ENCODE measurements at places on chromosomes 3 and 15.

DNA sequence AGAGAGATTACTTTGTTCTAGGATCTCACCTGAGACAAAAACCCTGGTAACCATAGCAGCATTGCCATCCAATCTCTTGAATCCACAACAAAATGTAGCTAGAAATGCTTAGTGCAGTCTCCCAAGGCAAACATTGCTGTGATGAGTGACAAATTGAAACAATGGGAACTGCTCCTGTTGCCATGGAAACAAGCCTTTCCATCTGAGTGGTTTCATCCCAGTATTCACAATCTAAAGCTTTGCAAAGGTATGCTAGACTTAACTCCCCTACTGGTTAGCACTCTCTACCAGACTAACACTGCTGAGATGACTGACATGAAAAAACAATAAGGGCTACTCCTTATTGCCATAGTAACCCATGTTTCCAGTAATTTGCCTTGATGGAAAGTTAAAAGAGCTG is 172.6 kb upstream of the CNTN3 start:
- DNase-seq, result no peak

- peak; percentile 31 for DNase-seq
Observed at GRCh38 chr3:14093831-14094230, 30.8 kb downstream of the CHCHD4 start.

DNA sequence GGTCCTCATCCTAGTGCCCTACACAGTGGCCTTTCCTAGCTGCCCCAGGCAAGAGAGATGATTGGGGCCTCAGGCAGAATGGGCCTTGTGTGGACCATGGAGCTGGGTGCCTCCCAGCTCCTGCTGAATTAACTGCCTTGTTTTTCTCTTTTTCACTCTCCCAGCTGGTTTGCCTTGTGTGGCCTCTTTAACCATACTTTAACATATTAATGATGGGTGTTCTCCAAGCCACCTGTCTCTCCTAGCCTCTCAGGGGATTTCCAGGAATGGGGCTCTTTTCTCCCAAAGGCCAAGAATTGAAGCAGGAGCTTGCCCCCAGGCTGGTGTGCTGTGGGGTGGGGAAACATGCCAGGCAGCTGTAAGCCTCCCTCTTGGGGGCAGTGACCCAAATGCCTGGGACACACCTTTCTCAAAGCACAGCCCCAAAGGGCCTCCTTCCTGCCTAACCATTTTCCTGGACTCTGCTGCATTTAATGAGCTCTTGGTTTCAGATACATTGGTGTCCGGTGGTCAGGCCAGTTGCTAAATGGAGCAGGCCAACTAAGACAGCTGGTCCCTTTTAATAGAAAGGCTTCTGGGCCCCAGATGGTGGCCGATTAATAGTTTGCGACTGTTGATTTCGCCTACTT is 5.6 kb downstream of the ALPK3 start:
- no peak for DNase-seq

DNA sequence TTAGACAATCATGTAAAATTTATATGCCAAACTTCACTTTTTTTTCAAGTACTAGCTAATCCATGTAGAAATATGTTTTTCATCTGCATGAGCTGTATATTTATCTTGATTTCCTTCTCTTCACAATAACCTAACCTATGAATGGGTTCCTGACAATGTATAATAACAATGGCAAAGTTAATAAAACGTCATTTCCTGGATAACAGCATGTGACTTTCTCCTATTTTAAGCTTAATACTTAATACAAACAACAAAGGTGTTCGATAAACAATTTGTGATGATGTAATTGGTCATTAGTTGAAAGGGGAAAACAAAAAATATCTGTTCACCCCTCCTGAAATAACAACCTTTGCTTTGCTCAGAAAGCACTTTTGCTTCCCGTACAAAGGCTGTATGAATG is 20.4 kb downstream of the CD200 start:
- DNase-seq, result no peak

GRCh38 chr15:31740203-31740602 is 290.1 kb upstream of the CHRNA7 start:
- no peak for DNase-seq

DNA sequence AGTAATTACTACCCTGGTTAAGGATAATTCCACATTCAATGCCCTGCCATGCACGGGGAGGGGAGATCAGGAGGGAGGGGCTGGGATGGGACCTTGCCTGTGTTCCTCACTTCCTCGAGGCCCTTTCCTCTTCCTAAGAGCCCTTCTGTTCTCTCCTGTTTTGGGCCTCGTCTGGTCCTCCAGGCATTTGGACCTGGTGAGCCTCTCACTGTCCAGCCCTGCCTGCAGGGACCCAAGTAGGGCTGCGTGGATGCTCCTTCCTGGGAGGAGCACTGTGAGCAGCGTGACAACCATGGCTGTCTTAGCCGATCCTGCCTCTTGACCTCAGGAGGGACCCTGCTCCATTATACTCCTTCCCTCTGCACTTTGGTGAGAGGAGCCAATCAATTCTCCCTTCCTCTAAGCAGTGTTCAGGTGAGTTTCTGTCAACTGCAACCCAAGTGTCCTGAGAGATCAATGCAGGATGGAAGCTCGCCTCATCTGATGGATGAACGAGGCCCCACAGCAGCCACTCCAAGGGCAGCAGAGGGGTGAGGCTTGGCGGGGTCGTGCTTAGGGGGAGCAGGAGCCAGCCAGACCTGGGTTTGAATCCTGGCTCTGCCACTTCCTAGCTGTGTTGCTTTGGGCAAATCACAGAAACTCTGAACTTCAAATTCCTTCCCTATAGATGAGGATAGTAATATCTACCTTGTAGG is 92.5 kb downstream of the IQSEC1 start:
- no peak for DNase-seq

- DNase-seq, result no peak
Observed at GRCh38 chr15:67998599-67999133, 55.4 kb upstream of the PIAS1 start.

GRCh38 chr3:159856590-159857104 is 132.0 kb upstream of the IL12A start:
- no peak for DNase-seq
